Osteocyte (in vitro differentiated cells): ENCODE measurements at places on chromosomes 5 and 9.

- peaks cover 68% of the 10 kb centered on the region for H3K27me3 ChIP-seq
- no peaks in the 10 kb centered on the region for H3K4me1 ChIP-seq
- H3K27ac ChIP-seq = no peak overlapping the region
- no peaks in the 10 kb centered on the region for H3K36me3 ChIP-seq
Observed at GRCh38 chr5:58871648-58872242, 288.9 kb downstream of the RAB3C start.

GRCh38 chr9:78778861-78779374, 482.0 kb downstream of the PSAT1 start:
- no peak overlapping the region for H3K27ac ChIP-seq
- DNase-seq = no peak
- H3K4me3 ChIP-seq = no peak overlapping the region

- no peaks in the 10 kb centered on the region for H3K36me3 ChIP-seq
- H3K4me1 ChIP-seq = no peaks in the 10 kb centered on the region
- no peak for DNase-seq
- peaks cover 3% of the 10 kb centered on the region for H3K27me3 ChIP-seq
Observed at GRCh38 chr5:88092958-88093605, 175.6 kb downstream of the TMEM161B start.

DNA sequence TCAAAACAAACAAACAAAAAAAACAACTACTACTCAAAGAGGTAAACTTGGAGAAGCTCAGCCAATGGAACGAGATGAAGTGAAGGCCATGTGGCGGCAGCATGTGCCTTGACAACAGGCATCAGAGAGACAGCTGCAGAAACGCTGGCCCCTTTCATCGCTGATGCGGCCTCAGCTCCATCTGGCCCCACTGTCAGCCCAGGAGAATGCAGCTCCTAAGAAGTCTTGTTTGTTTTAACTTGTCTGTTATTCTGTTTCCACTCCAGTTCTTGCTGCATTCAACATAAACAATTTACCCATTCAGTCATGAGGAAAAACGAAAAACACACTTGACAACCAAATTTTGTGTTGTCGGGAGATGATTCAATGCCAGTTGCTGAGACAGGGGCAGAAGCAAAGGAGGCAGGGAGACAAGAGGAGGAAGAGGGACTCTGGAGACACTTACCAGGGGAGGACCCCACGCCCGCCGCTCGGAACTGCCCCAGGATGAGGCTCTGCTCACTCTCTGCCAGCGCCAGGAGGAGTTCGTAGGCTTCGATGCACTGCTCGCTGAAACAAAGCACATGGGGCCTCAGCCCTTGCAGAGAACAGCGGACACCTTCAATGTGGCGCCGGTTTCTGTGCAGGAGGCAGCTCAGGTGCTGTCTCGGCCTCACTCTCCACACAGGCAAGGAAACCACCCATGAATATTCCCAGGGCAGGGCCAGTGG, 91.2 kb downstream of the DCP2 start:
- no peak for DNase-seq
- H3K27ac ChIP-seq = no peak overlapping the region
- H3K36me3 ChIP-seq = peaks cover 22% of the 10 kb centered on the region
- H3K4me1 ChIP-seq = peaks cover under 1% of the 10 kb centered on the region
- H3K27me3 ChIP-seq = no peaks in the 10 kb centered on the region

- no peaks in the 10 kb centered on the region for H3K36me3 ChIP-seq
- no peak for DNase-seq
- peak overlapping the region; percentile 5 for H3K27ac ChIP-seq
- H3K4me1 ChIP-seq = peaks cover 35% of the 10 kb centered on the region
- no peak overlapping the region for H3K4me3 ChIP-seq
Observed at GRCh38 chr9:109906766-109907382, 126.9 kb downstream of the PALM2AKAP2 start.

- peaks cover 41% of the 10 kb centered on the region for H3K27me3 ChIP-seq
- H3K4me3 ChIP-seq = no peak overlapping the region
- H3K36me3 ChIP-seq = no peaks in the 10 kb centered on the region
- DNase-seq = peak; percentile 57
- no peak overlapping the region for H3K27ac ChIP-seq
Observed at GRCh38 chr5:579211-579610, 32.9 kb upstream of the CEP72 start.

DNA sequence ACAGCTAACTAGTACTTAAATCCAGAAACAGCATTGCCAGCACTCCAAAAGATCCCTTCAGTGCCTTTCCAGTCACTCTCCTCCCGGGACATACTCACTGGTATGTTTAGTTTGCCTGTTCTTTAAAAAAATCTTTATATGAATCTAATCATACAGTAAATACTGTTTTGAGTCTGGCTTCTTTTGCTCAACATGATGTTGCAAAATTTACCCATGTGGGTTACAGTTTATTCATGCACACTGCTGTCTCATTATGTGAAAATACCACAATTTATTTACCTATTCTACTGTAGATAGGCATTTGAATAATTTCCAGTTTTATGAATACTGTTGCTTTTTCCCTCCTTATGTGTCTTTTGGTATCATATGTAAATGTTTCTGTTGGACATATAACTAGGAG, 13.5 kb downstream of the NDFIP1 start:
- no peak overlapping the region for H3K27ac ChIP-seq
- DNase-seq = no peak
- H3K4me1 ChIP-seq = peaks cover 14% of the 10 kb centered on the region
- no peak overlapping the region for H3K4me3 ChIP-seq
- peaks cover 16% of the 10 kb centered on the region for H3K36me3 ChIP-seq
